ENCODE measurements at places on chromosomes 11 and 22. TPM values are rescaled to one million over a fixed set of nuclear protein-coding genes. Genes with fewer than 3 reads are reported as not detected.

The TMA7B gene
- not detected for total RNA-seq

The TBCEL gene
- total RNA-seq: 12.9 TPM

The SYVN1 gene
- total RNA-seq: 70.4 TPM

The MIOX gene
- not detected for total RNA-seq

All from left colon (tissue), 2 donors.